ENCODE measurements at places on chromosomes 6 and 20.

DNA sequence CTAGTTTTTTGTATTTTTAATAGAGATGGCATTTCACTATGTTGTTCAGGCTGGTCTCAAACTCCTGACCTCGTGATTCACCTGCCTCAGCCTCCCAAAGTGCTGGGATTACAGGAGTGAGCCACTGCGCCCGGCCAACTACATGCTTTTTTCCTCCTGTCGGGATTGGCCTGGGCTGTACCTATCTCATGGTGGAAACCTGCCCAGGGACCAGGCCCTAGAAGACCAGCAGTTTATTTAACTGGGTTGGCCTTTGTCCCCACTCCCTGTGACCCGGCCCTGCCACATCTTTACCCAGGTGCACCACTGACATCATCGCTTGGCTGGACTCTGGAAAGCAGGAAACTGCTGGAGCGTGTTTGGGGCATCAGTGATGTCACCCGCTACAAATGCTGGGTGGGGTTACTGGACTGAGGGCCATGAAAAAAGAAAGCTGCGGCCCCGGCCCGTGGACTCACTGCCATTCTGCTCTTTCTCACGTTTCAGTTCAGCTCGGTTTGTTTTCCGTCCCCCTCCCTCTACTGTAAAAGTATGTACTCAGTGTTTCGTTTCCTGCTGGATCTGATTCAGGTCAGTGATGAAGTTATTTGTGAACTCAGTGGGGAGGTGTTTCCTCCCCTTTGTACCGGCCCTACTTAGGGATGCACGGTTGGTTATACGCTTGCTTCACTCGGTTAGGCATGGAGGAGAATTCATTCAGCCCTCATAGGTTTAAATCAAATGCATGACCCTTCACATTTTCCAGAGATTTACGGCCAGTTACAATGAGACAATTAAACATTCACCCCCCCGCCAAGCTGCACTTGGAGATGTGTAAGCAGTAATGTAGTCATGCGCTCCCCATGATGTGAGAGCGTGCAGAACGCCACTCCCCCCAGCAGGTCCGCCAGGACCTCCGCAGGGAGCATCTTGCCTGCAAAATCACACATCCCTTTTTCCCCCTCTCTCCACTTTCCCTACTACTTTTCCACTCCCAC is 179.3 kb downstream of the MTHFD1L start:
- no peak for DNase-seq

GRCh38 chr6:46129291-46129628 is 529 bp upstream of the ENPP4 start:
- DNase-seq = no peak

DNA sequence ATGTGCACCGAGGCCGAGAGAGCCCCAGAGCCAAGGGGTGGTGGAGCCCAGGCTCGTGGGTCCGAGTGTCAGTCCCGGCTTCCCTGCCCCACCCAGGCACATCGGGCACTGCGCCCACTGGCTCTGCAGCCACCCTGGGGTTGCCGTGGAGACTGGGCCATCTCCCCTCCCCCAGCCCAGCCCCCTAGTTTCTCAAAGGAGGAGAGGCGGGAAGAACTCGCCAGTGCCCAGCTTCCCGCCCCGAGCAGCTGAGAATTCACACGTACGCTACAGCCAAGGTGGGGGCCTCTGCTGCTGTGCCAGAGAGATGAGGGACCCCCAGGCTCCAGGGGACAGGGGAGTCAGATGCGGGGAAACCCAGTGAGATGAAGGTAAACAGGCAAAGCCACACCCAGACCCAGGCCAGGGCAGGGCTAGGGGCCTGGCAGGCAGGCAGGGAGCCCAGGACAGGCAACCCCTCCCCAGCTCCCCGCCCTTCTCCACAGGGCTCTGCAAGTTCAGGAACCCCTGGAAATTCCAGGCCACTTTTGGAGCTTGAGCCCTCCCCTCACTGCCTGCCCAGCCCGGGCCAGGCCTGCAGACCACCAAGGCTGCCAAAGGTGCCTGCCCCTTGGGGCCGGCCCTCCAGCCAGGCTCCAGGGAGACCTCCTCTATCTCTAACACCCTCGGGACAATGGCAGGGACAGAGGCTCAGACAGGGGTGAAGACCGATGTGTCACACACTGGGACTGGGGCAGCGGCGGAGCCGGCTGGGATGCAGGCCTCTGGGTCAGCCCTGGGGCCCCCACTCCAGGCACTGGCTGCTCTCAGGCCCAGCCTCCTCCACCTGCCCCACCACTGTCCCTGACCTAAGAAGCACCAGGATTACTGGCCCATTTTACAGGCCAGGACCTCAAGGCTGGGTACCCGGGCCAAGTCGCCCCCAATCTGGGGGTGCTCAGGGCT is 6.0 kb downstream of the LAMA5 start:
- no peak for DNase-seq

DNA sequence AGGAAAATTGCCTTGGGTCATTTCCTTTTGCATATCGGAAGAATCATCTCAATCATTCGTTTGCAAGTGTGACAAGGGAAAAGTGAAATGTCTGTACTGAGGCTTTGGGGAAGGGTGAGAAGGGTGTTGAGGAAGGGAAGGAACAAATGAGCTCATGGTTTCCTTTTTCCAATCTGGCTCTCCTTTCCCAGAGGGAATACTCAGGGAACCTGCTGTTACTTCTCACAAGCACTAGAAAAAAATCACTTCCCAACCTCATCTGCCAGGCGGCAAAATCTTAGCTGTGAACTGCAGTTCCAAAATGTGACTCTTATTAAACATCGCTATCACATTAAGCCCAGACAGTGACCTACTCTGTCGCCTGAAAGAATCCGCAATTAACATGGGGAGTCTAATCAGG is 258.1 kb downstream of the ZNF217 start:
- no peak for DNase-seq

DNA sequence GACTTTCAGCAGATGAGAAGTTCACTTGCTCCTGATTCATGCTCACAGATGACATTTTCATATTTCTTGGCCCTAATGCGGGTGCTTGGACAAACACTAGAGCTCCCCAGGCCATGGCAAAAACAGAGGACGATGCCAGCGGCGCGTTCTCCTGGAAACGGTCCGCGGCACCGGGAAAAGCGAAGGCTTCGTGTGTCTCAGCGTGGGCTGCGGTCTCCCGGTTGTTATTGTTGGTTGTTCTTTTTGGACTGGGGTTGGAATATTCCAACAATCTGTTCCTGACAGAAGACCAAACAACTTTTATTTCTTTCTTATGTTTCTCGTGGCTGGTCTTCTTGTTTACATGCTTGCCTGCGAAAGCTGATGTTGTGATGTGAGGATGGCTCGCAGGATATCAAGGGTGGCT is 46.8 kb upstream of the NEDD9 start:
- no peak for DNase-seq

- no peak for DNase-seq
Observed at GRCh38 chr6:31911826-31912585, 10.1 kb upstream of the ZBTB12 start.

DNA sequence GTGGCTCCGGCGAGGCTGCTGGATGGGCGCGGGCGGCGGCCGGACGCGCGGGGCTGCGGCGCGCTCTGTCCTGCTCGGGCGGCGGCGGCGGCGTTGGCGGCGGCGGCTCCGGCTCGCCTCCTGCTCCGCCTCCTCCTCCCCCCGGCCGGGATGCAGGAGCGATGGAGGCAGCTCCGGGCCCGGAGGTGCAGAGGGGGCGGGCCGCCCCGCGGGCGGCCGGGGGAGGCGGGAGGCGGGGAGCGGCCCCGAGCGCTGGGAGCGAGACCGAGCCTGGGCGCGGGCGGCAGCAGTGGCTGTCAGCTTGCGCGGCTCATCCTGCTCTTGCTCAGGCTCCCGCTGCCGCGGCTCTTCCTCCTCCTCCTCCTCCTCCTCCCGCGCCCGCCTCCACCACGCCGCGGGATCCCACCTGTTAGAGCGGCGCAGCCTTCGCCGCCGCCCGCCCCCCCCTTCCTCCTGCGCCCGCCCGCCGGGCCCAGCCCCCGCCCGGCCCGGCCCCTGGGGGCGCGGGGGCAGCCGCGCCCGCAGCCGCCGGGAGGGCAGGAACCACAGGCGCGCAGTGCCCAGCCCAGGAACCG is at the start of gene NOL4L:
Gene NOL4L (minus strand): TSS at position 323 of the 575 bp plus-strand sequence. CDS start 443 bp downstream, outside the sequence.
- no peak for DNase-seq

DNA sequence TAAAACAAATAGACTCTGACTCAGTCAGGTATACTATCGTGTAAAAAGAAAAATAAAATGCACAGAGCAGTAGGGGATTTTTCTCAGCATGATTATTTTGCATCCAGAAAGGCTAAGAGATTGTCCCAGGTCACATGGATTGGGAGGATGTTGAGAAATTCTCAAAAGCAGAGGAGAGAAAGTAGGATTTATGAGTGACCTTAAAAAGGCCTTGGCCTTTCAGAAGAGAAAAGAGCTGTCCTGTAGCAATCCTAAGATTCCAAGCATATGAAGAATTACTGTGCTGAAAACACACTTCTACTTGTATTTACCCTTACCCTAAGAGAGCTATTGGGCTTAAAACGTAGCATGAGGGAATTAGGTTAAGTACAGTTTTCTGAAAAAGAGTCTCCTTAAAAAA is 149.7 kb upstream of the ENPP5 start:
- no peak for DNase-seq

DNA sequence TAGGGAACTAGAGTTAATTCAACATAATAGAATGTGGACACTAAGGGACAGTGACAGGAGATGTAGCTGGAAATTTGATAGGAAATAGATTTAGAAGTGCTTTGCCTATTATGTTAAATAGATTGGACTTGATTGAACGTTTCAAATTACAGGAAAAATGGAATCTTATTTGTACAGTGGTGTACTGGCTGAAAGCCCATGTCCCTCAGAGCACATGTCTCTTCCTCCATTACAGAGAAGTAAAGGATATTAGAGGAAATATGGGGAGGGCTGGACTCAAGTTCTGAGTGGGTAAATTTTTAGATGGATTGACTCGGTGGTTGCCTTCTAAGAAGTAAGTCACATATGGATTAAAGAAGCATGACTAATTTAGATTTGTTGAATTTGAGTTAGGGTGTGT is 11.4 kb downstream of the PKIB start:
- DNase-seq = no peak

- DNase-seq = no peak
Observed at GRCh38 chr20:21719592-21720214, 14.2 kb downstream of the PAX1 start.

DNA sequence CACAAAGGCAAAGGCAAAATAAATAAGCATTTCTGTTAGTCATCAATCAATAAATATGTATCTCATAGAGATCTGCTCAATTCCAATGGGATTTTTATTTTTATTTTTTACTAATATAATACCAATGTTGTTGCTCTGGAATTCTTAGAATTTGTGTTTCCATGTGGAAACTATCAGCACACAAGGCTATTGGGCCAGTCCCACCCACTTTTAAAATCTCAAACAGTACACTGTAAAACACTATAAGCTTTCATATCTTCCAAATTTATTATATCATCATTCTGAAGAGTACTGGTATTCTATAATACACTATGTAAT is 563.8 kb upstream of the MARCKS start:
- DNase-seq = no peak

DNA sequence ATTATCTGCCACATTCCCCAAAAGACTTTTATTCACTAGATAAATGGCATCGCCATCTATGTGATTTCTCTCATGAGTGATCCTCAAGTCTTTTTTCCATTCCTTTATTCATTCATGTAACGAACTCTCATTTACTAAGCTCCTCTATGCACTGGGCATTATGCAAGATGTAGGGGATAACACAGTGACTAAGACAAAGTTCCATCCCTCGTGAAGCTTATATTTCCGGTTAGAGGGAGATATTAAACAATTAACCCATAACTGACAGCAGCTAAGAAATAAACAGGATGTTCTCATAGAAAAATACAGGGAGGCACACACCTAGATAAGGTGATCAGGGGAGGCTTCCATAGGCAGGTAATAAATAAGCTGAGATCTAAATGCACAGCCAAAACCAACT is 17.2 kb upstream of the PREX1 start:
- no peak for DNase-seq

DNA sequence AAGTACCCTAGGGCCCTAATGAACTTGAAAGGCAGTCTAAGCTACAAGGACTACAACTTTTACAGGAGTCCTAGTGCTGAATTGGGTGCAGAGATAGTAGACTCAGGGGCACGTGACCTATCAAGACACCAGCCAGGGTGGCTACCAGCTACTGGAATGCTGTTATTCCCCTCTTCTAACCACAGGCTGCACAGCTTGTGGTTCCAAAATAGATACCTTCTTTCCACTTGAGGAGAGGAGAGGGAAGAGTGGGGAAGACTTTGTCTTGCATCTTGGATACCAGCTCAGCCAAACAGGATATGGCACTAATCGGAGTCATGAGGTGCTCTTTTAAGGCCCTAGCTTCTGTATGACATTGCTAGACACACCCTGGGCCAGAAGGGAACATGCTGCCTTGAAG is 60.0 kb upstream of the MTRF1L start:
- DNase-seq = no peak

DNA sequence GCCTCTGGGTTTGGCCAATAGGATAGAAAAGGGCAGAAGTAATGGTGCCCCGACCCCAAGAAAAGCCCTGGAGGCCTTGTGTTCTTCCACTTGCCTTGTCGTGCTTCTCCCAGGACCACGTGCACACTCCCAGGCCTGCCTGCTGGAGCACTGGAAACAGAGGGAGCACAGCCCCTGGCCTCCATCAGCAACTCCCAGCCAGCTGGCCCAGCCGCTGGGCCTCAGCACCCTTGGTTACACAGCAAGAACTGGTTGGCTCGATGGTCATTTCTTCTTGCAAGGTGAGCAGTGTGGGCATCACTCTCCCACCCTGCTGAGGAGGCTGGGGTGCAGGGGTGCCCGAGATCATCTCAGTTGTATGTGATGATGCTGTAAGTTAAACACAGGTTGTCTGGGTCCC is 69.2 kb upstream of the CST7 start:
- DNase-seq = no peak

DNA sequence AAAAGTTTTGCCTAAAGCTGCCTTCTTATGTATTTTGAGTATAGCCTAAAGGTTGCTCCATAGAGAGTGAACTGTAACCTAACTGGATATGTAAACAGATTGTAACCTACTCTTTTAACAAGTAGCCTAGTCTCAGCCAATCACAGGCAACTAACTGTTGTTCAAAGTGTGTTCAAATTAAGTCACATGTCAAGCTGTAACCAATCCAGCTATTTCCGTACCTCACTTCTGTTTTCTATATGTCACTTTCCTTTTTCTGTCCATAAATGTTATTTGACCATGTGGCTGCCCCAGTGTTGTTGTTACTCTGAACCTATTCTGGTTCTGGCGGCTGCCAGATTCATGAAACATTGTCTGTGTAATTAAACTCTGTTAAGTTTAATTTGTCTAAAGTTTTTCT is 47.4 kb upstream of the RNGTT start:
- no peak for DNase-seq

- DNase-seq = no peak
Observed at GRCh38 chr20:2759143-2759542, 41.3 kb downstream of the CPXM1 start.

GRCh38 chr6:1604158-1605003 is 5.3 kb upstream of the FOXC1 start:
- peak; percentile 36 for DNase-seq

GRCh38 chr6:12312736-12313135 is 22.6 kb downstream of the EDN1 start:
- no peak for DNase-seq

GRCh38 chr6:134532694-134533624 is 215.0 kb upstream of the SGK1 start:
- DNase-seq = no peak

Measured in stimulated activated CD8-positive, alpha-beta memory T cell treated with anti-CD3 and anti-CD28 coated beads, Interleukin-7, amount 100 ng/mL, for 1 hour (primary cell).